Stimulated activated CD8-positive, alpha-beta memory T cell treated with anti-CD3 and anti-CD28 coated beads, Interleukin-15, amount 100 ng/mL, for 1 hour (primary cell): ENCODE measurements at places on chromosomes 12 and 14.

DNA sequence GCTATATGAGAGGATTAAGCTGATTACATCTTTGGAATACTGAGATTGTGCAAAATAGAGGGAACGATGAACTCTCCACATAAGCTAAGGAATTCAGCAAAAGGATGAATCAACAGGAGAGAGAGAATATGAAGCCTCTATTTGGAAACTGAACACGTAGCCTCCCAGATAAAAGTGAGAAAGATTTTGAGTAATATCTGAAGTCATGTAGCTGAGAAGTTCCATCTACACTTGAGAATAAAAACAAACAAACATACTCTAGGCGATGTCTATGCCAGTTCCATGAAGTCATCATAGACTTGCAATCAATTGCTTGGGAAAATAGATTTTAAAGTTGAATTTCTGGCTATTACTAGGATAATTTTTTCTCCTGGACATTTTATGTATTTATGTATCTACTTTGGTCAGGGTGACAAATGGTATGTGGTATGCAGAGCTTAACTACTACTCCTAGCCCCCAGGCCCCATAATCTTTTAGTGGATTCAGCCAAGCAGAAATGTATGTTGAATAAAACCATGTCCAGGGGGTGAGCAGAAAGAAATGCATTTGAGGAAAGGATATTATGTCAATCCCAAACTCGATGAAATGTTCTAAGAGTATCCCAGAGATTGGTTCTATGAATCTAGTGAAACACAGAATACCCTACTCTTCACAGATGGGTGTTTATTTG, 627.4 kb downstream of the DIO2 start:
- DNase-seq, result no peak

GRCh38 chr12:130073721-130074120, 88.5 kb upstream of the FZD10 start:
- DNase-seq, result no peak

DNA sequence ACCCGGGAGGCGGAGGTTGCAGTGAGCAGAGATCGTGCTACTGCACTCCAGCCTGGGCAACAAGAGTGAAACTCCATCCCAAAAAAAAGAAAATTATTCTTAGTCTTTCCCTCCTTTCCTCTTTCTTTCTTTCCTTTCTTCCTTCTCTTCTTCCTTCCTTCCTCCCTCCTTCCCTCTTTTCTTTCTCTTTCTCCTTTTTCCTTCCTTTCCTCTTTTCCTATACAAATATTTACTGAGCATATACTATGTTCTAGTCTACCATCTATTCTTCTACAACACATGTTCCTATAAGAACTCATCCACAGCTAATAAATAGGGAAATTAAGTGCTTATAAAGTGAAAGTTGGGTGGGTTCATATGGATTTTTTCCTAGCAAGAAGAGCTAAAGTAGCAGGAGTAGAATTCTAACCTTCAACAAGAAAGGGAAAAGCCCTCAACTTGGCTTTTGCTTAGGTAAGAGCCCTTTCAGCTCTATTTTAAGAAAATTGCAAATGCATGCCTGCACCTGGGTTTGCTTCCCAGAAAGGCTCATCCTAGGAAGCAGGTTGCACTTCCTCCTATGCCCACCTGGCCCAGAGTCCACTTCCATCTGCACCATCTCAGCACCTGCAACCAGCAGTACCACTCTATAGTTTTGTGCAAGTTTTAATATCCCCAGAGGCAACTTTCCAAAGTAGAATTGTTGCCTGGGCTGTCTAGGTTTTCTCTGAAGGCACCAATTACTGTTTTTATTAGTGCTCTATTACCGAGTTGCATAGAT, 122.0 kb upstream of the CCND2 start:
- DNase-seq, result no peak

DNA sequence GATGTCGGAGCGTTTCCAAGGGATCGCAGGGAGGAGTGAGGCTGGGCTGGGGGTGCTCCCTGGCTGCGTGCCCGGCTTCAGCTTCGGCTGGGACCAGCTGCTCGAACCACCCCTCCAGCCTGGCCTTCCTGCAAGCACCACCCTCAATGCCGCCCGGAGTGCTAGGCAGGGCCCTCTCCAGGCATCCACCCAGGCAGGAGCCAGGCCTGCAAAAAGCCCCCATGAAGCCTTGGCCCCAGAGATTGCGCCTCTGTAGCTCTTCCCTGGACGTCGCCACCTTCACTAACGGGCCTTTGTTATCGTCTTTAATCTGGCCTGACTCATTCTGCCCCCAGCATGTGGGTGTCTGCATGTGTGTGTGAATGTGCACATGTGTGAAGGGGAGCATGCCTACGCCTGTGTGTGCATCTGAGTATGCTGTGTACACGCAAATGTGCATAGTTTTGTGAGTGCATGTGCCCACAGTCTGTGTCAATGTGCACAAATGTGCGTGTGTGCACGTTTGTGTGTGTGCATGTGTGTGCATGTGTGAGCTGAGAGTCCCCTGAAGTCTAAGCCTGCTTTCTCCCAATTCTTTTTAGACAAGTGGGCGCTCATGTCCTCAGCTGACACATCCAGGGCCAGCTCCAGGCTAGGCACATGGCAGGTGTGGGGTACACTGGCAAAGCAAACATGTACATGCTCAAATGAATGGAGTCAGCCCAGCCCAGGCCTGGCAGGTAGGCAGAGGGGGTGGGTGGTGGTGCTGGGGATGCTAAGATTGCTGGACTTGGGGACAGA, 195.4 kb upstream of the C14orf180 start:
- DNase-seq, result no peak

- no peak for DNase-seq
These were observed 27.3 kb upstream of the ST8SIA1 start for GRCh38 chr12:22361785-22362184.

DNA sequence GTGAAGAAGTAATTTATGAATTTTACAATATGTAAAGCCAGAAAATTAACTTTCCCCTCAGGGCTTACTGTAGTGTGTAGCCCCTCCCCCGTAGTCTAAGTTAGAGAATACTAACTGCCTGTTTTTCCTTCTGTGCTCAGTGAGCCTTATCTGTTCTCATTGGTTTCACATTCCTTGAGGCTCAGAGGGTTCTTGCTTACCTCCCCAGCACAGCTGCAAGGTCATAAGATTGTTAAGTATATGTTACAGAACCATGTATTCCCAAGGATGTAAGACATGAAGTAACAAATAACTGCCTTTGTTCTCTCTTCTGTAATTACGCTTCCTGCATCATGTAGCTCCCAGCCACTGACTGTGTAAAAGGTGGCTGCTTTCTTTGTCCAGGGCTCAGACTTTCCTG, 1351.1 kb downstream of the TMEM121 start:
- no peak for DNase-seq

DNA sequence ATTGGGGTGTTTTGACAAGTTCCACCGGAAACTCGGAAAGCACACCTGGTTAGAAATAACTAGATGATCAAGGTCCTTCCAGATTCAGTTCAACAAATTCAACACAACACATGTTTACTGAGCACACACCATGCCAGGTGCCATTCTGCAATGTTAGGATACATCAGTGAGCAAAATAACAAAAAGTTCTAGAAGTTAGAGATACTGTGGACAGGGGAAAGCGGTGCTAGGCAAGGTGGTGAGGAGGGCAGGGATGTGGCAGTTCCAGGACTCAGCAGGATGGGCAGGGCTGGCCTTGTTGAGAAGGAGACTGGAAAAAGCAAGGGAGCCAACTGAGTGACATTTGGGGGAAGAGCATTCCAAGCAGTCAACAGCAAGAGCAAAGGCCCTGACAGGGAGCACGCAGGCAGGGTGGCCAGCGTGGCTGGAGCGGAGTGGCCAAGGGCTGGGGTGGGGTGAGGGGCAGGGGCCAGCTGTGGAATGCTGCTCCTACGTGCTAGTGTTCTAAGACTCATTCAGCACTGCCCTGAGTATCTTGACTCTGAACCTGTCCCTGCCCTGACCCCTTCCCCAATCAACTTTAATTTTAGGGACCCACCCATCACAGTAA, 19.4 kb upstream of the FAIM2 start:
- DNase-seq, result no peak
